ENCODE measurements at places on chromosomes 2 and 18.

DNA sequence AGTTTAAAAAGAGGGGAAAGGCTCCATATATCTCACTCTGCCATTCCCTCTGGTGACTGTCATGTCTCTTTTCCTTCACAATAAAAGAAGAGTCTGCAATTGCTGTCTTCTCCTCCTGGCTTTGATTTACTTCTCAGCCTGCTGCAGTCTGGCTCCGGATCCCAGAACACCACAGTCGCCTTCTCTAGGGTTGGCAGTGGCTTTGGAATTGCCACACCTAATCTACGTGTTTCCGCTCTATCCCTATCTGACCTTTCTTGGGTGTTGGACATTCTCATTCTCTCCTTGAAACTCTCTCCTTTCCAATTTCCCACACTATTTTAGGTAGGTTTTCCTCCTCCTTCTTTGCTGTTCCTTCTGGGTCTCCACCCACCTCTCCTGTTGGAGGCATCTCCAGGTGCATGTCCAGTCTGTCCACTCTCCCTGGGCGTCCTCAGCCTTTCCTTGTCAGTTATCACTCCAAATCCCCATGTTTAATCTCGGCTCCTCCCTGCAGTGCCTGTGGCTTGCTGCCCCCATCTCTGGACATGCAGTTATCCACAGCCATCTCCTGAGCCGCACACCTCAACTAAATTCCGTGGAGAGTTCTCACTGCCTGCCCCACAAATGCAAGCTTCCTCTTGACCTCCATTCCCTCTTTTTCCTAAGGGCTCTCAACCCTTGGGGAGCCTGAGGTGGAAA is 112.8 kb downstream of the KCTD1 start:
- DNase-seq: no peak

- DNase-seq: no peak
Observed at GRCh38 chr2:58545300-58546280, 304.5 kb upstream of the FANCL start.

DNA sequence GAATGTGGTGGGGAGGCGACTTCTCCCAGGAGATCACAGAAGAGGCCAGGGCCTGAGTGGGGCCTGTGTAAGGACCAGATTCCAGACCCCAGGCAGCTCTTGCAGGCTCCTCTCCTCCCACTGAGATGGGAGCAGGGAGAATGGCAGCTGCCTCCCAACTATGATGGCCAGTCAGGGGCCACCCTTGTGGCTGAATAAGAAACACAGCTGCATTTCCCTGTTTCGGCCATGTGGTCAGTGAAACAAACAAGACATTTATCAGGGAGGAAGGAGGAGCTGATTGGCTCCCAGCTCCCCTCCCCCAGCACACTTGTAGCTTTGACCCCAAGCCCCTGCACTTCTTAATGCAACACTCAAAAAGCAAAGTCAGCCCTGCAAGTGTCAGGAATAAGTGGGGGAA is 143.5 kb downstream of the CELF4 start:
- DNase-seq: no peak

DNA sequence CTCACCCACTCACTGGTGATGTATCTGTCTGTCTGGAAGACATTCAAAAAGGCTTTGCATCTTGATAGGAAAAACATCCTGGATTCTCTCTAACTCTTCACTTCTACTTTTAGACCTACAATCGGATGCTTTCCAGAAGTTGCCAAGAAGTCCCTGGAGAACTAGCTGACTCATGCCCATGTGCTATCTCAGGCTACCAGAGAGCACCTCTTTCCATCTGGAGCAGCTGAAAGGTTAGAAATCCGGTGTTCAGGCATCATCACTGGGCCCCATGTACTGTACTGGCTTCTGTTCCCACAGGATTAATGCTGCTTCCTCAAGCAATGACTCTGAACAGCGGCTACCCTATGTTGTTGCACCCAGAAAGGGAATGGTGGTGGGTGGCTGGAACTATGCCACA is 259.0 kb downstream of the NBAS start:
- no peak for DNase-seq

GRCh38 chr2:235026649-235027557 is 75.1 kb downstream of the SH3BP4 start:
- DNase-seq: no peak

DNA sequence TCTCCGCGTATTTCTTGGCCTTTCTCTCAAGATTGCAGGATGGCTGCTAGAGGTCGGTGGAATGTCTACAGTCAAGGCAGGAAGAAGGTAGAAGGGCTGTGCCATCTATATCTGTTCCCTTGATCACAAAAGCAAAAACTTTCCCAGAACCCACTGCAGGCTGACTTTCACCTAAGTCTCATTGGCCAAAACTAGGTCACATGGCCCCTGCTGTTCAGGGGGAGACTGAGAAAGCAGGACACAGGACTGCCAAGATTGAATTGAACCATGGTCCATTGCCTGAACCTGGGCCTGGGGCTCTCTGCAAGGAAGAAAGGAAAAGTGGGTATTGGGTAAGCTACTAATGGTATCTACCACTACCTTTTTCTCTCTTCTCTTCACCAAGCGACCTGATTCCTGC is 9.7 kb upstream of the GRP start:
- no peak for DNase-seq

DNA sequence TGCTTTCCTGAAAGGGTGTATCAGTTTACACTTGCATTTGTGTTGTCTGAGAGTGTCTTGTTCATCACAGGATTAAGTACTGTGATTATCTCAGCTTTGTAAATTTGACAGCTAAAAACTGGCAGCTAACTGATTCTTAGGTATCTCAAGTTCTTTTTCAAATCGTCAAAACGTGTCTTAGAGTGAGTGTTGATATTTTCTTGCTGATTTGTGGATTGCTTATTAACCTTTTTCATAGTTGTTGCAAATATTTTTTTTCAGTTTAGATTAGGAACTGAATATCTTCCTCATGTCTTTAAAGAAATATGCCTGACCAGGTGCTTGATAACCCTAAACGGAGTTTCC is 41.9 kb downstream of the LRRFIP1 start:
- DNase-seq: no peak

GRCh38 chr2:4828682-4829374 is 863.4 kb upstream of the SOX11 start:
- DNase-seq: no peak

DNA sequence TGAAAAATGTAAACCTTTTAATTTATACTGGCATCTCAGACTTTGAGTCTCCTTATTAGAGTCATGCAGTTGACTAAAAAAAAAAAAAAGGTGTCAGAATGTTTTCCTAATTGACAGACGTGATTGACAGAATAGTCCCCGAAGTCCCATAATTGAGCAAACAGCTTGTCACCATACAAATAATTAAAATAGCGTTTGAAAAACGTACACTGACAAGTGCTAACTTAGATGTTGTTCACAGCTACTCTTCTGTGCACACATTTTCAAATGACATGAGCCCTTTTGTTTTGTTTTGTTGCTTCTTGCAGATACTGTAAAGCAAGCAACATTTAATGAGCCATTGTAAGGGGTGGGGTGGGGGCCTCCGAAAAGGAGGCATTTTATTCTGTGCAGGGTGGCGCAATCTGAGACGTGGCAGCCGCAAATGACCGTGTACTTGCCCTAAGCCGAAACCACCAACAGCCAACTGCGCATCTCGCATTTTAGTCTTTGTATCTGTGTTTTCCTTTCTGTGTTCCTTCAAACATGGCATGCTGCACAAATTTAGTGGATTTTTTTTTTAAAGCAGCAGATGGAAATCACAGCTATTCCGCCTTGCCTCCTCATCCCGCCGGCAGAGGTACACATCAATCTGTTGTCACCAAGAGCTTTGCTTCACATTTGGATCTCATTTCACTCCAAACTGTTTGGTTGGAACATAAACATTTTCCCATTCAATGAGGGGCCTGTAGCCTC is 52.4 kb downstream of the LPIN1 start:
- DNase-seq: no peak

DNA sequence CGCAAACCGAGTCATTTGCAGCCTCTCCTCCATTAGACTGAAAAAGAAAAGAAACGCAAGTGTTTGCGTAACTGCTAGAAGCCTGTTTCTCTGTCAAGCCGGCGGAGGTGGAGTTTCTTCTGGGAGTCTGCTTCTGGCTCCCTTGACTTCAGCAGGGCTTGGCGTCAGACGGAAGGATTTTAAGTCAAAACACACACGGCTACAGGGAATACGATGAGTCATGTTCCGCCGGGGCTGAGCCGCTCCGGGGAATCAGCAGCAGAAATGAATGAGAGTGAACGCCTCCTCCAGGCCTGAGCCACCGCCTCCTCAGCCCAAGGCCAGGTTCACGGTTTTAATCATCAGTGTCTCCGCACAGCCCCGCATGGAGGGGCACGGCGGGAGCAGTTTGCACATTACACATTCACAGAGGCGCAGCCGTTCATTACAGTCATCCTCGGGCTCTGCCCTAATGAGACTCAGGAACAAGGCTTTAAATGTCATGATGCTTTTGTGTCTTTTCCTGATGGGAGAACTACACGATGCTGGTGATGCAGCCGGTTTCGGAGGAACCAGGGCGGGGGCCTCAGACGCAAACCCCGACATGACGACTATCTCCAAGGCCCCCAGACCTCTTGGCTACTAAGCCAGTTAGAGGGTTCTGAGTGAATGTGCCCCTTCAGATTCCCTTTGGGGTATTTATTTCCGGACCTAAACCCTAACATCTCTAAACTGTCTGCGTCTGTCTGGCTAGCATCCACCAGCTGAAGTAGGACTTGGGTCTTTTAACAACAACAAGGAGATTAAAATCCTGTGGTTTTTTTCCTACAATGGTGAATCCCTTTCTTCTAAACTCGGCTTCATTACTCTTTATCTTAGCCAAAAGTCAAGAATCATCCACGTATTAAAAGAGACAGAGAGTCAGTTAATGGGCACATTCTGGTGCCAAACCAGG is 11.1 kb upstream of the SCG2 start:
- no peak for DNase-seq

DNA sequence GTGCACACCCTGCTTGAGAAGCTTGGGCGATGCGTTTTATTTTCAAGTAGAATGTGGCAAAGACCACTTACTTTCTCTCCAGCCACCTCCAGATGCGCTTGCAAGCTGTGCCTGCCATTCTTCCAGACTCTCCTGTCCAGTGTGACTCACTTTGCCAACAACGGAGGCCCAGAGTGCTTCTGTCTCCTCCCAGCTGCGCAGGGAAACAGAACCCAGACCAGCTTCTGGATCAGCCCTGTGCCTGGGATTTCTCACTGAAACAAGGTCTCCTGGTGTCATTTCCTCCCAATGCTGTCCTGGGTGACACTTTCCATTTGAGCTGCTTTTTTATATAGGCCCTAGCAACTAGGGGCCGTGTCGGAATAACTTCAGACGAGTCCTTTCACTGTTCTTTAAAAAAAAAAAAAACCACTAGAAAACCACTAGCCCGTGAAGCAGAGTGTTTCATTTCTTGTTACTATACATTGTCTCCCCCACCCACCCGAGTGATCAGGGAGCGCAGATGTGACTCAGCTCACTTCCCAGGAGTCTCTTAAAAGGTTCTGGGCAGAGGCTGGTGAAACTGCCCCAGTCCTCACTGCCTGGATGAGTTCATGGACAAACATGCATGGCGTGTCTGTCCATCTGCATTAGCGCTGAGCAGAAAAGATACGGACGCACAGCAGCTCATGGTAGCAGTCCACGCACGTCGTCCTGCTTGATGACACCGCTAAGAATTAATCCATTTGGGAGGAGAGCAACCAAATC is 25.3 kb upstream of the RPL31 start:
- DNase-seq: no peak

DNA sequence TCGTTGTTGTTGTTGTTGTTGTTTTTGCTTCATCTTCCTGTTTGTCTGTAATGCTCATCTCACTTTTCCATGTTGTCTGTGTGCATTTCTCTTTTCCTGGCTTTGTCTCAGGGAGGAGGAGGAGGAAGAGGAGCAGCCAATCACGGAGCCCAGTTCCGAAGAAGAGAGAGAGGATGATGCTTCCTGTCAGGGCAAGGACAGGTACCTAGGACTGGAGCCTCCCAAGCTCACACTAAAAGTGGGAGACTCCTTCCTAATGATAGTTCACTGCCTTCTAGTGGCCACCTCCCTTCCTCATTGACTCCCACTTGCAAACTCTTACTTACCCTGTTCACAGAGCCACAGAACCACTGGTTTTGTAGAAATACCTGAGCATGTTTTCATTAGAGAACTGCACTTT is 179.6 kb downstream of the TPGS2 start:
- no peak for DNase-seq

- no peak for DNase-seq
Observed at GRCh38 chr2:20190876-20191713, 33.8 kb downstream of the SDC1 start.

- no peak for DNase-seq
Observed at GRCh38 chr2:78699696-78700095, 325.8 kb upstream of the REG3G start.

DNA sequence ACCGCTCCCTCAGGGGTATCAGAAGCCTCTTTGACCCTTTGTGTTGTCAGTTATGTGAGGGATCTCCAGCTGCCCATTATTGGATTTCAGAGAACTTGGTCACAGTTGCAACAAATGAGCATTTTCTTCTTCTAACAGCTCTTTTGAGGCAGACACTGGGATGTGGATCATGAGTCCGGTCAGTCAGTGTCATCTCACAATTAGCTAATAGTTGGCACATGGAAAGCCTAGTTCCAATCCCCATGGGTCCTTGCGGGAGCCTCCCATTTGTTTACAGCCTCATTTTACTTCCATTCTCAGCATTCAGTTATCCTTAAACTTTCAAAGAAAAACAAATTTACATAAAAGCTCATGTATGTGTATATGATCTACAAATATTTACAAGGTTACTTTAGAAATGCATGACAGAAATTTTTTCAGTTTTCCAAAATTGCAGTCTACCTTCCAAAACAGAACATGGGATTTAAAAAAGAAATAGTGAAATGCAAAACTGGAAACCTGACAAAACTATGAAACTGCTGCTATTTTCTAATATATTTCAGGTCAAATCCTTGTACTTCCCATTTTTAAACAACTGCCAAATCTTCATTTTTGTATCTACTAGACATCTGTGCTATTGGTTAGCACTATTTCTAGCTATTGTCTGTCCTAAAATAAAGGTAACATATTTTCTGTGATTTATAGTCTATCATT is 547.1 kb upstream of the ZEB2 start:
- no peak for DNase-seq

GRCh38 chr2:121372721-121373353 is 87.8 kb upstream of the TFCP2L1 start:
- DNase-seq: no peak

DNA sequence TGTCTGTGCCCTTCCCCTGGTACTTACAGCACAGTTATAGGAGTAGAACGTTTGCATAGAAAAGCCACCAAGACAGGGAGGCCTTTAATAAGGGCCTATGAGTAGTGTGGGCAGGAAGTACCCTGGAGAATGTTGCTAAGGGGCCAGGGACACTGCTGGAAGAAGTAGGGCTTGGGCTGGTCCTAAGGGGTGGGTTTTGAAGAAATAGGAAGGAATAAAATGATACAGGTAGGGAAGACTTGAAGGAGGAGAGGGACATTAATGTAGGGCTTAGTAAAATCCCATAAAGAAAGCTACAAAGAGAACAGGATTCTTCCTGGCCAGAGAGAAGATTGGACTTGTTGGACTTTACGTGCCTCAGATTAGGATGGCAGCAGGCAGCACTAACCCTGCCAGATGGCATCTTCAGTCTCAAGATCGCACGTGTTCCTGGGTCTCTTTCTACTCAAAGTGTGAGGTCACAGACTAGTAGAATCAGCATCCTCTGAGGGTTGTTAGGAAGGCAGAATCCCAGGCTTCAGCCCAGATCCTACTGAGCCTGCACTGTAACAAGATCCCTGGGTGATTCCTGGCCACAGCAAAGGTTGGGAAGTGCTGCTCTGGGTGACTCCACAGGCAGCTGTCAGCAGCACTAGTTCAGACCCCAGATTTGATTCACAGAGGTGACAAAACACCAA is 39.2 kb downstream of the EPAS1 start:
- no peak for DNase-seq
